ENCODE measurements at places on chromosomes 12 and 14.
A peak's percentile ranks its signal among the peaks of the same experiment; 100 is the strongest.

- no peak for DNase-seq
These were observed 1033.3 kb upstream of the FLRT2 start for GRCh38 chr14:84496677-84497076.

GRCh38 chr14:90700933-90701776 lies 115.1 kb downstream of the TTC7B start:
- DNase-seq = no peak

DNA sequence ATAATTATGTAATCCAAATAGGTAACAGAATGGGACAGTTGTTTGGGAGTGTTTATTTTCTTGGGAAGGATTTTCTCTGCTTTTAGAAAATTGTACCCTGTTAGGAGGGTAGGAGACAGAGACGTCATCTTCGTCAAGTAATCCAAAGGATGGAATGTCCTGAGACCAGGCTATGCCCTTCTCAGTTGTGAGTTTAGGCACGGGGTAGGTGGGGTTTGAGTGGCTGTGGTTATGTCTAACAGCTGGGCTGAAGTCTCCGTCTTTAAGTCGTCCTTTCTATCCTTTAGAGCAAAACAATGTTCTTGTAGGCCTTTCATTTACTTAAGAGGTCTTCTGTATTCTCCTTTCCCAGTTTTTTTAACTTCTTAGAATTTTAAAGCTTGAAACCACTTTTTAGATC lies 5.7 kb downstream of the SOCS2 start:
- DNase-seq = no peak

- no peak for DNase-seq
These were observed 143.9 kb upstream of the HIF1A start for GRCh38 chr14:61551384-61551783.

GRCh38 chr12:13062669-13063068 lies 18.5 kb downstream of the FAM234B start:
- no peak for DNase-seq

- peak; percentile 68 for DNase-seq
These were observed 20.5 kb upstream of the FBRSL1 start for GRCh38 chr12:132469423-132469822.

DNA sequence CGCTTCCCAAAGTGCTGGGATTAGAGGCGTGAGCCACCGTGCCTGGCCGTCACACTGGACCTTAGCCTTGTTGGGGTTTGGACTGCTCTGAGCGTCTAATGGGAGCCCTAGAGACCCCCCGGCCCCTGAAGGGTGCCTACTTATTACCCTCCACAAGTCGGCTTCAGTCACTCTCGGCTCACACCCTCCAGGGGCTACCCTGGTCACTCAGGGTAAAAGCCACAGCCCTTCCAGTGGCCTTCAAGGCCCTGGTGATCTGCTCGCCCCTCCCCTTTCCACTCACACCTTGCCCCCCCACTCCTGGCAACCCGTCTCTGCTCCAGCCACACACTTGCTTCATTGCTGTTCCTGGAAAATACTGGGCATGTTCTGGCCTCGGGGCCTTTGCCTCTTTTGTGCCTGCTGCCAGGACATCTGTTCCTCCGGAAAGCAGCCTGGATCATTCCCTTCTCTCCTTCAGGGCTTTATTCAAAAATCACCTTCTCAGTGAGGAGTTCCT lies 3.6 kb upstream of the MORN3 start:
- DNase-seq = no peak

GRCh38 chr12:48336061-48336460 lies 14.7 kb downstream of the ZNF641 start:
- DNase-seq = no peak

- DNase-seq = no peak
These were observed 128.9 kb downstream of the CCER1 start for GRCh38 chr12:90826036-90826435.

DNA sequence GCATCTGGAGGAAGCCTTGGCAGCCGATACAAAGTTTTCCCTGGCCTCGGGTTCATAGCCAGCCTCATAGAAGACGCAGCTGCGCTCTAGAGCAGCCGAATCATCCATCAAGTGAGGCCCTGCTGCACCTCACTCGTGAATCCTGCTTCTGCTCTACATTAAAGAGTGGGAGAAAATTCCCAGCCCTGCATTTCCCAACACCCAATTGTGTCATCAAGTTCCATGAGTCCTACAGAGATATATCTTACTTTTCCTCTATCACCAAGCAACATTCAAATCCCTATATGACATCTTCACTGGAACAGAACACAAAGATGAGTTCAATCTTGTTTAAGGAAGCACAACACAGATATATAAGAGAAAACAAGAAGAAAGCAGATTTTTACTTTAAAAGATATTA lies 139.3 kb downstream of the TTC7B start:
- no peak for DNase-seq

GRCh38 chr12:93980711-93981110 lies 167.7 kb upstream of the PLXNC1 start:
- no peak for DNase-seq

DNA sequence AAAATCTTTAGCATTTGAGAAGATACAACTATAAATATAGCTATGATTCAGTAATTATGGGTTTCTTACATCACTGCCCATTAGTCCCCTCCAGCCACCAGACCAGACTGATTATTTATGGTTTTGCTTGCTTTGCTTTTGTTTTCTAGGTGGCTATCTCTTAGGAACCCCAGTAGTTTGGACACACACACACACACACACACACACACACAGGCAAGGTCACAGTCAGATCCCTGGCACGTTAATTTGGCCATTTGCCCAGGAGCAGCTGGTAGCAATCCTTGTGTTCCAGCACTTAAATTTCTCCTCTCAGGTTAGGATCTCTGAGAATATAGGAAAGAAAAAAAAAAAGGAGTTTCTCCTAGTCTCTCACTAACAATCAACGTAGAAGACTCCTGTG lies 90.2 kb upstream of the RESF1 start:
- DNase-seq = peak; percentile 9

DNA sequence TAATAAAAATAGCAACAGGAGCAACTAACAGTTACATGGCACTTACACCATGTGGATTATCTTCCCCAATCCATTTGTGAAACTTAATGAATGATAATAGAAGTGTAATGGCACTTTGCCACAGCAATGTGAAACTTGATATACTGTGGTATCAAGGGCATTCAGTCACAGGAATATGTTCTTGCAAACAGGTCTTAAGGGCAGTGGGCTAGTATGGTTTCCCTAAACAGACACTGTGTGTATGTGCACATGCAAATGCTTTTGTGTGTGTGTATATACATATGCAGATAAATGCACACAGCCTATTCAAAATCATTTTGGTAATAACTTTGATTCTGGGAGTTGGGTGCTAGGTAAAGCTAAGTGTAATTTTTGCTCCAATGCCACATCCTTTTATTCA lies 26.2 kb upstream of the ARHGAP5 start:
- no peak for DNase-seq

DNA sequence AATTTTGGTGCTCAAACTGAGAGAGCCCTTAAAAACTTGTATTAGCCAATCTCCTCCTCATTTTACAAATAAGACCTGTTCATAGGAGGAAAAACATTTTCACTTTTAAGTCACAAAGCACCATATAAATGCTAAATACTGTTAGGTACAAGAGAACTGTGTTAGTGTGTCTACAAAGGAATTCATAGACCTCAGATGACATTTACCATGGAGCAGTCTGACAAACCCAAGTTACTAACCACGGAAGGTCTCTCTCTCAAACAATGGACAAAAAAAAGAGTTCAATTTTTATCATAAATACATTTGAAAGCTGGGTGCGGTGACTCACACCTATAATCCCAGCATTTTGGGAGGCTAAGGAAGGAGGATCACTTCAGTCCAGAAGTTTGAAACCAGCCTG lies 10.0 kb downstream of the SBNO1 start:
- no peak for DNase-seq

GRCh38 chr14:95520346-95520745 lies 3.9 kb upstream of the SYNE3 start:
- DNase-seq = no peak

GRCh38 chr14:104738375-104739019 lies 14.4 kb upstream of the SIVA1 start:
- DNase-seq = no peak

DNA sequence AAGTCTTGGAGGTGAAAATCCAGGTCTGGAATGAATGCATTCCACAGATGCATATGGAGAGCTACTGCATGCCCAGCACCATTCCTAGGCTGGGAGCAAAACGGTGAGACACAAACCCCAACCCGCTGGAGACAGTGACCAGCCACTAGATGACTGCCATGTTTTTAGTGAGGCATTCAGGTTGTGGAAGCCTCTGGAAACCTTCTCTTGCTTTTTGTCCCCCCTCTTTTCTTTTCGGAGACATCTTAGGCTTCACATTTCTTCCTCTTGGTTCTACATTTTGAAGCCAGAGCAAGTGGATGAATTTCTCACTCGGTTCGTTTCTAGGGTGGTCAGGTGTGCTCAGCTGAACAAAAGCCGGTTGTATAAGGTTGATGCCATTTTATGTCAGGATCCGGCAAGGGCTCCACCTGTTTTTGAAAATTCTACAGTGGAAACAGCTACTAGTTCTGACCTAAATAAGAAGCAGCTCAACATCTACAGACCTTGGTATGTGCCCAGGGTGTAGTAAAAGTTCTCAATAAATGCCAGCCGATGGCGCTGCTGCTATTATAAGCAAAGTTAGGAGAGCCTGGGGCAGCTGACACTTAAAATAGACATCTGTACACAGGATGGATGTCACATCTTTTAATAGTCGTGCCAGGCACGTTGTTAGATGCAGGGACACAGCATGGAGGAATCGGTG lies 1.8 kb upstream of the ZNF839 start:
- peak; percentile 70 for DNase-seq

GRCh38 chr14:45610318-45610717 lies 357.3 kb upstream of the MIS18BP1 start:
- DNase-seq = peak; percentile 7

DNA sequence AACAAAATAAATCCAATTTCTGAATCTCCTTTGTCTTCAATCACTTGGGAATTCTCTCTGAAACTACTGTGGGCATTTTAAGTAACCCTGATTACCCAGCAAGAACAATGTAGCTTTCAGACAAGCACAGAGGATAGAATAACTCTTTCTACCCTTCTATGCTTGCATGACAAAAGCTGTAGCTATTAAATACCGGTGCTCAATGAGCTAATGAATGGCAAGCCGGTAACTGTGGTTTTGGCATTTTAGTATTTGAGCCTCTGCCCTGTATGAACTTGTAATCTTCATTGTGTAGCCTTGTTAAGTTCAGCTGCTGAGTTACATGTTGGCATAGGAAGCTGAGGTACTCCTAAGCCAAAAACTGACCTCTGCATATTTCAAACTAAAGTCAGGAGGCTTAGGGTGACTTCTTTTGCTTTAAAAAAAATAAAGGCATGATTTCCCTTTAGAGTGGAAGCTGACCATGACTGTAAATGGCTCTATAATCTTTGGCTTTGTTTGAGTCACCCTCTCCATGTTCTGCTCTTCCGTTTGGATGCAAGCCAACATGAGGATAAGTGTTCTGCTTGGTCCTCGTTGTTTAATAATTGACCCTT lies 171.0 kb upstream of the HIF1A start:
- no peak for DNase-seq

DNA sequence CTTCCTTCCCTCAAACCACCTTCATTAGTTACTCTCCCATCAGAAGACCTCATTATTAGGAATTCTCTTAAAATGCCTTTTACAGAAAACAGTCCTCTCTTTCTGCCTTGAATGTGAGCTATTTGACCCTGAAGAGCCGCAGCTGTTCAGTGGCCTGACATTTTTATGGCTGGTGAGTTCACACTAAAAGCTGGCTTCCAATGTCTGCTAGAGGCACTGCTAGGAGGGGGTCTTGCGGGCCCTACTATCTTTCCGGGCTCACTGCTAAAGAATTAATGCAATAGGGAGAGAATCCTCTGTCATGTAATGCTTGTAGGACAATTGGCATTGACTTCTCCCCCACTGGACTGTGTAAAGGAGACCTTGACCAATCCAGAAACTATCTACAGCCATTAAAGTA lies 87.7 kb downstream of the GPR135 start:
- no peak for DNase-seq

DNA sequence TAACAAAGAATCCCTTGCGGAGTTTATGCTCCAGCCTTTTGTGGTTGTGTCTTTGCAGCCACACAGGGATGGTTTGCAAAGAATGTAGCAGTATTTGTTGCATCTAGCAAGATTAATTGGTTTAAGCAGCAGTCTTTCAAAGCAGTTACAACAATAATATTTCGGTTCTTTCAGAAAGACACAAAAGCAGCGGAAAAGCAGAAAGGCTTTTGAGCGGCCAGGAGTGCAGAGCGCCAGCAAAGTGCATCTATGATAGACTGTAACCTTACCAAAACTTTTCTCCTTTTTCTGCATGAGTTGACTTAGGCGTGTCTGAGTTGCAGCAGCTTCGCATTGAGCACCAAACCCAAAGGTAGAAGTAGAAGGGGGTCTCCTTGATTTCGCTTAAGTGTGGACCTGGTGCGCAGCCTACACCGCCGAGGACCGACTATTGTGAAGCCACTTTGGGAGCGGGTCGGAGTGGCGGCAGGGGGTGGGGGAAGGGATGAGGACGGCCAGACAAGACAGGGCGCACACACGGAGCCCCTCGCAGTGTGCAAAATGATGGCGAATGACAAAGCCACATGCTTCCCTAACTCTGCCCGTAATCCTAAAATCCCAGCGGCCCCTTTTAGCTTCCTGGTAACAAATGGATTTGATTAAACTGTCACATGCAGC lies 1.2 kb downstream of the LMO3 start:
- DNase-seq = no peak

DNA sequence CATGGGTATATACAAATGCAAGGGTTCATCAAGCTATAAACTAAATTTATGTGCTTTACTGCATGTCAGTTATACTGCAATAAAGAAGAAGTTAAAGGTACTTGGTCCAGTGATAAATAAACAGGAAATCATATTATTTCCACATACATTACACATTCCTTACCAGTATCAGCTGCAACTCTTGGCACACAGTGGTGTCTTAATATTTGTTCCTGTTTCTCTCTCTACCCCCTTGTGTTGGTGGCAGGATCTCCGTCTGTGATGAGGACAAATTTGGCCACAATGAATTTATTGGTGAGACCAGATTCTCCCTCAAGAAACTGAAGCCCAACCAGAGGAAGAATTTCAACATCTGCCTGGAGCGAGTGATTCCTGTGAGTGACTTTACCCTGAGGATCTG lies 19.2 kb upstream of the OAS1 start:
- no peak for DNase-seq

GRCh38 chr12:45423931-45424330 lies 208.0 kb downstream of the ANO6 start:
- DNase-seq = no peak

GRCh38 chr14:101561145-101561896 lies at the start of gene DIO3:
TSS of gene DIO3 (plus strand) at chr14:101561495.
- DNase-seq = no peak

GRCh38 chr12:122265886-122266229 lies 436 bp downstream of the VPS33A start:
- DNase-seq = peak; percentile 53

DNA sequence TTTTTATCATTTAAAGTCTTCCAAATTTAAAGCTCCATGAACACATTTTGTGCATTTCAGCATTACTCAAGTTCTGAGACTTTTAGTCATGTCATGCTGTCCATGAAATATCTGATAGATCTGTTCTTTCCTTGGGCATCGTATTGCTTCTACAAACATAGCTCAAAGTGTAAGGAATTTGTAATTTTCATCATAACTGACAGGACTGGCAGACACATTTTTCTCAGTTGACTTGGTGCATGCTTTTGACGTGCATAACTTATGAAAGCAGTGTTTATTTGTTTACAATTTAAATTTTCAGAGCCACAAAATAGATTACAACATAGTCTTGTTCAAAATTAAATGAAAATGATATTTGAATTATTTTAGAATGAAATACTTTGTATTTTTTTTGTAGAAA lies 812.1 kb upstream of the NOVA1 start:
- DNase-seq = no peak

- no peak for DNase-seq
These were observed 150.1 kb upstream of the ATP2B1 start for GRCh38 chr12:89858718-89859117.

All from GM12865 (cell line).